Activated naive CD4-positive, alpha-beta T cell treated with anti-CD3 and anti-CD28 coated beads, Interleukin-2, amount 50 U/mL, for 72 hours (primary cell): ENCODE measurements at places on chromosomes 3 and 15. TPM values are rescaled to one million over a fixed set of nuclear protein-coding genes. Genes with fewer than 3 reads are reported as not detected.

- peak; percentile 11 for DNase-seq
Observed at GRCh38 chr3:183895296-183895695, 10.6 kb upstream of the PARL start.

GRCh38 chr3:141798448-141798845 lies 35.2 kb downstream of the GRK7 start:
- no peak for DNase-seq

DNA sequence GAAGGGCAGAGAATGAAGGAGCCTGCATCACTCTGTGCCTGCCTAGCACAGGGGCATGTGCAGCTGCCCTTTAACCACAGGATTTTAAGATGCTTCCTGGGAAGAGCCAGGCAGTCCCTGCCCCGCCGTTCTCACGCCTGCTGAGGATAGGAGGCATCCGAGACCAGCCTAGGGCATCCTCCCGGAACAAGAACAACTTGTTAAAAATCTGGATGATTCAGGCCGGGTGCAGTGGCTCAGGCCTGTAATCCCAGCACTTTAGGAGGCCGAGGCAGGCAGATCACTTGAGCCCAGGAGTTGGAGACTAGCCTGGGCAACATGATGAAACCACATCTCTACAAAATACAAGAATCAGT lies 15.2 kb downstream of the NRROS start:
- DNase-seq: no peak

DNA sequence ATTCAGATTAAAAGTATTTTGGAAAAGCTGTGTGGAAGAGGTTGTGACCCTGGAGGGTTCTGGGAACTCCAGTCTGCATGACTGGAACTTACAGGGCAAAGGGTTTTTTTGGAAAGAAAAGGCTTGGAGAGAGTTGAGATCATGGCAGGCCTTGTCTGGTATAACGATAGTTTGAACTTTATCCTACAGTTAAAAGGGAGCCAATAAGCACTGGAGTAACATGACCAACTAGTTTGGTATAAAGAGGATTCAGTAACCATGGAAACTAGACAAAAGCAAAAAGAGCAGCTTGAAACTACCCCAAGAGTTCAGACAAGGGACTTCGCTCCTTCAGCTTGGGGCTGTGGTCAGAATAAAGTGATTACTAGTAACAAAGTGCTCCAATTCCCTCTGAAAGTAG lies 151.2 kb upstream of the TMCO5A start:
- DNase-seq: no peak

DNA sequence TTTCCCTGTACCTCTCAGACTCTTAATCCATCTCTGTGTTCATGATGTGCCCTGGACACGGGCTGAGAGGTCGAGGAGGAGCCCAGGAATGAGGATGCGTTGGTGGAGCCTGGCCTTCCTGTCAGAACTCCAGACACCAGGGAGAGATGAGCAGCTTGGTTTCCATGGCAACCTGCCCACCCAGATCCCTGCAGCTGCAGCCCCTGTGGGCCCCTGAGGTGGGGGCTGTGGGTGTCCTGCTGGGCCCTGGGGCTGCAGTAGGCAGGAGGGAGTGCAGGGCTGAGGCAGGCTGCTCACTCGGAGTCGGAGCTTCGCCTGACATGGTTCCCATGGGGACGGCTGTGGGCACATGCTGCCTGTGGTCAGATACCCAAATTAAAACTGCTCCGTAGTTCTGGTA lies 7.7 kb upstream of the SCN10A start:
- DNase-seq: no peak

GRCh38 chr3:152446495-152446894 lies 177.8 kb downstream of the MBNL1 start:
- no peak for DNase-seq

DNA sequence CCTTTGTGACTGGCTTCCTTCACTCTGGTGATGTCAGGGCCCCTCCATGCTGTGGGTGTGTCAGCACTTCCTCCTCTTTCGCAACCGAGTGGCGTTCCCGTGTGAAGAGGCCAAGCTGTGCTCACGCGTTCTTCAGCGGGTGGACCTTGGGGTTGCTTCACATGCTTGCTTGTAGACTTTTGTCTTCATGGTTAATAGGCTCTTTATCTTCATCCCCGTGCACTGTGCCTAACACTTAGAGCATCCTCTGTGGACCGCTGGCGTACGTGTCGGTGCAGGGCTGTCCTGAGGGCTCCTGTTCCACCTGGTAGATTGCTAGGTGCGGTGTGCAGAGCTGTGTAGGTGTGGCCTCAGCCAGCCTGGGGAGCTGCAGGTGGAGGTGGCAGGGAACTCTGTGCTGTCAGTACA lies 182.3 kb downstream of the OR4M2 start:
- DNase-seq: no peak

DNA sequence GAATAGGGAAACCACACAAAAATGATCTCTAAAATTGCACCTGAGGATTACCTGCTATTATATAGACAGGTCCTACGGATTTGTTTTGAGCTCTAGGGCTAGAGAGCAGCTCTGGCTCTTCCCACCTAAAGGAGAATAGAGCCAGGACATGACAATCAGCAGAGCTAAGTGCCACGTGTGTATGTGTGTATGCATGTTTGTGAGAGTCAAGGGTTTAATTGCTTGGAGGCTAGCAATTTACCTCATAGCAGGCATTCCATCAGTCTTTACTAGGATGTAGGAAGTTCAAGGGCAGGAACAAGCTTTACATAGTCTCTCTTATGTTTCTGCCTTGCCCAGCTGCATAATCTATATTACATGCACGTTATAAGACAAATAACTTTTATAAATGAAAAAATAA lies 498.2 kb downstream of the NSUN3 start:
- no peak for DNase-seq

DNA sequence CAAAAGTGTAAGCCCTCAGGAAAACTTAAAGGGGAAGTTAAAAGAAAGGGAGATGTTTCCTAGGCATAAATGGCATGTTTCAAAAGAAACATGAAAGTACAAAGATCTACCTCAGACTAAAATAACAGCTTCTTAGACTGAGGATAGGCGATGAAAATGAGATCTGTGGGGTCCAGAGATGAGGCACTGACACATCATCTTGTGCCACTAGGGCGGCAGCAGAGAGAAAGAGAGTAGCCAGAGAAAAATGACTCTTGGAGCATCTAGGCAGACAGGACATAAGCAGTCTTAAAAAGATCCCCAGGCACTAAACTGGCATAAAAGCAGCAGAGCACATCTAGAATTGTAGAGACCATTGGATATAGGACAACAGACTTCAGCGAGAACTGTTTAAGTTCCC lies 42.5 kb upstream of the RFX7 start:
- no peak for DNase-seq

DNA sequence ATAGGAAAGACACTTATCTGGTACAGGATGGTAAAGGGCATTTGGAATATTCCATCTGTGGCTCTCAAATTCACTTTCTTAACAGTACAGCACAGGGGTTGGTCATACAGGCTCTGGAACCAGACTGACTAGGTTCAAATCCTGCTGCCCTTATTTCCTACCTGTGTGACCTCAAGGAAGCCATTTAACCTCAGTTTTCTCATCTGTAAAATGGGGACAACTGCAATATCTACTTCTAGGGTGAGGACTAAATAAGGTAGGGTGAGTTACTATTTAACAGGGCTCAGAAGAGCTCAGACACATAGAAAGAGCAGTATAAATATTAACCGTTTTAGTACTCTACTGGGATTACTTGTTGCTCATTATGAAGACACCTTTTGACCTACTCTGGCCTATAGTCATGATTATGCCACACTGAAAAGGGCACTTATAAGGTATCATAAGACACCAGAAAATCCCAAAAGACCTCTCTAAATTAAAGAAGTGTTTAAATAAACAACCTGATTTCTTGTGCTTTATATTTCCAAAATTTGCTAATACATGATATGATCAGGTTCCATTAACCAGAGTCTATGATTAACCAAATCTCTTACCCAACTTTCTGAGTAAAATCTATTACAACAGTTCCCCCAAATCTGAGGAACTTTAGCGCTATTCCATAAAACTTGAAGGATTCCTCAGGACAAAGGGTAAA lies 6.5 kb downstream of the RFTN1 start:
- DNase-seq: no peak

TRIM42 gene
- not detected for total RNA-seq

GRCh38 chr3:44584646-44585501 lies at the start of gene ZNF660:
Gene ZNF660, plus strand, starts transcription at chr3:44584964. Its CDS starts 9,230 bp downstream, at chr3:44594194.
- no peak for DNase-seq

- DNase-seq: no peak
Observed at GRCh38 chr3:2810723-2811122, 299.5 kb downstream of the IL5RA start.

GRCh38 chr3:189276444-189277219 lies 104.9 kb downstream of the TPRG1 start:
- DNase-seq: no peak

- no peak for DNase-seq
Observed at GRCh38 chr3:74129056-74129455, 485.4 kb downstream of the CNTN3 start.

- DNase-seq: no peak
Observed at GRCh38 chr3:52798376-52798977, 3.9 kb downstream of the ITIH3 start.

APPL1 gene
- total RNA-seq: 28.0 TPM

GRCh38 chr15:78730955-78731354 lies 80.3 kb downstream of the ADAMTS7 start:
- no peak for DNase-seq

USP50 gene
- not detected for total RNA-seq

DNA sequence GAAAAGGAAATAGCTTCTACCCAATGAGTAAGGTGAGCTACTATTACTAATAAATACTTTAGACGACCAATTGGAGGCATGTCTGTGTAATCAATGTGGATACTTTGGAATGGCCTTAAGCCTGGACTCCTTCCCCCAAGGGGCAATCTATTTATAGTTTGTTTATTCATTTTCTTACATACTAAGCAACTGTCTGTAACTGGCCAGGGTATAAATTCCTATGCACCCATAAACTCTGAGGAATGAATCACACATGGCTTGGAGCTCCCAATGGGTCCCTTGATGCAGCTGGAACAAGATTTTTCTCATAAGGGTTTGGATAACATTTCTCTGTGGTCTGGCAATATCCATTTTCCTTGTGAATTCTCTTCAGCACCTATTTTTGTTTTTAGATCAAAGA lies 506.8 kb downstream of the EDEM1 start:
- no peak for DNase-seq

DNA sequence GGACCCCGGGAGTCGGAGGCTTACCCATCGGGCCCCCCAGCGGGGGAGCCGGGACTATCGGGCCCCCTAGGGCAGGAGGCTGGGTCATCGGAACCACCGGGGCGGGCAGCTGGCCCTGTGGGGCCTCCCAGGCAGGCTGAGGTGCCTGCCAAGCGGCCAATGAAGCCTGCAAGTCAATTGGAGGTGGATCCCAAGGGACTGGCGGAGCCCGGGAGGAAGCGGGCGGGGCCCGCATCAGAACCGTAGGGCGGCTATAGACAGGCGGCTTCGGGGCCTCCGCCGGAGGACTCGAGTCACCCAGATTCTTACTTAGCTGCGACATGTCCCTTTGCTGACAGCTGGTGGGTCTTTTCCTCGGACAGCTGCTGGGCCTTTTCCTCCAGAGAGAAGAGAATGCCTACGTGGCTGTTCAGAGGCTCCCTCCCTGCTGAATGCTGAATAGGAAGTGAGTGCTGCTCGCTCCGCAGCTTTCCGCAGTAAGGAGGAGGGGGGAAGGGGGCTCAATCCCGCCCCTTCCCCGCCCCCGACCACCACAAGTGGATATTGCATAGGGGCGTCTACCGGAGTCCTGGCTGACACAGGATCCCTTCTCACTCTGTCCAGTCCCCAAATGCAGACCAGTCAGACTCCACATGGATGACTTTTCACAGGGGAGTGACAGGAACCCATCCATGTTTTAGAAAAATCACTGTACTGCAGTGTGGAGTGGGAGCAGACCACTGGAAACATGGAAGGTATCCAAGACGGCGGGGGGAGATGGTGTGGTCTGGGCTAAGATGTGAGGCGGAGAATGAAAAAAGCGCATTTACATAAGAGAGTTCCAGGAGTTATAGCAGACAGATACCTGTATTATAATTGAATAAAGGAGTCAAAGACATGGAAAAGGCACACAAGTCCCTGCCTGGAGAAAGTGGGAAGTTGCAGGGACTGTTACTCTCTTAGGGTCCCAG lies at the start of gene MAGEL2:
TSS of gene MAGEL2 (minus strand) at position 447 of the 950 bp plus-strand sequence. CDS start at position 322, 125 bp downstream.
- no peak for DNase-seq

- DNase-seq: no peak
Observed at GRCh38 chr15:42010434-42010833, 10.4 kb downstream of the PLA2G4E start.

- no peak for DNase-seq
Observed at GRCh38 chr3:28316226-28316625, 32.3 kb upstream of the ZCWPW2 start.

ZNF80 gene
- total RNA-seq: 0.53 TPM

CCDC9B gene
- total RNA-seq: 1.6 TPM

- no peak for DNase-seq
Observed at GRCh38 chr3:52216585-52217408, 8.6 kb downstream of the TLR9 start.

DNA sequence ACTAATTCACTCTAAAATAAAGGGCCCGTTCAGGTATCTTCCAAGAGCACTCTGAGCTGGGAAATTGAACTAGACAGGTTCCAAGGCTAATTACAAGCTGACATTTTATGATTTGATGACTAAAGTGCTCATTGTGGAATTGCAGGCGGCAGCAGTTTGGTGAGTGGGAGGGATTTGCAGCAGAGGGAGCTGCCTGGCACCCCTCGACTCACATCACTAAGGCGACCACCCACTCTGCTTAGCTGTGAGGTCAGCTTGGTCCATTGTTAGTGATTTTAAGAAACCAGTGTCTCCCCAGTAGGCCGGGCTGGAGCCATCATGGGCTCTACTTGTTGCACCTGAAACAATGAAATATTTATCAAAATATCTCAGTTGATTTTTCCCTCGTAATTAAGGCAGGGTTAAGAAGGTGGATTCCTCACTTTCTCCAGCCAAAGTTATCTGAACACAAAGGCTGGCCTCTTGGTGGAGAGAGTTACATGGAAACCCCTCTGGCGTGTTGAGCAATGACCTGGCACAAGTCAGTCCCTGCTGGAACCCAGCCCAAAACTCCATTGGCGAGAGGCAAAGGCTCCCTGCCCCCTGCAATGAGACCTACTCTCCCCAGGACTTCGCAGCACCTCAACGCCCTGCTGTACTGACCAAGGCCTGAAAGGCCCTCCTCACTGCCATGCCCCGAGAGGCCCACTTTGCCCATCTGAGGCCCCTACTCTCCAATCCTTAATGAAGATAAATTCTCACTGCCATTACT lies 65.0 kb upstream of the ATP2B2 start:
- DNase-seq: no peak

SLC28A2 gene
- total RNA-seq: not detected

GRCh38 chr3:75110741-75111140 lies 496.3 kb upstream of the CNTN3 start:
- no peak for DNase-seq
